ENCODE measurements at places on chromosomes 16 and 17. TPM values are rescaled to one million over a fixed set of nuclear protein-coding genes. Genes with fewer than 3 reads are reported as not detected.

DNA sequence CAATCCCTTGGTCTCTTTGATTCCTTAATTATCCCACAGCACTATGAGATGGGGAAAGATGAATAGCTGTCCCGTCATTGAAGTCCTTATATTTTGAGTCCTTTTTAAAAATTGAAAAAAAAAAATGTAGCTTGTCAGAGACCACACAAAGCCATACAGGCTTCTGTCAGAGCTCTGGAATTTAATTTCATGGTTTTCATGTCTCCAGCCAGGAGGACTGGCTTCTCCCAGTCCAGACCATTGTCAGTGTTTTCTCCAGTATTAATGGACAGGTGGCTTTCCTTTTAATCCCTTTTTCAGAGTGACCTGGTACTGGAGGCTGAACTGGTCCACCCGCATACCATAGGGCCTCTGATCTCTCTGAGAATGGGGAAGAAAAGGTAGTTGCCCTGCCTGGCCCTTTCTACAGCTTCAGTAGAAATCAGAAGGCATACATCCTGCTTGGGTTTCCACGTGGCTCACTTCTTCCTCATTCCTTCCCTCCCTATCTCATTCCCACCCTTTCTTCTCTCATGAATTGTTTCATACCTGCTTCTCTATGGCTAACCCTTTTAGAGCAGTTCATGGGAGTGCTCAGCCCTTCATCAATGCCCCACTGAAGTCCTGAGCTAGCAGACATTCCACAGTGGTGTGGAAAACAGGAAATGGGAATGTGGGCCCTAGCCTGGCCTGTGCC is 29.1 kb downstream of the TRIM16 start:
- DNase-seq, result no peak

FOXF1 gene
- polyA plus RNA-seq, result not detected

DNA sequence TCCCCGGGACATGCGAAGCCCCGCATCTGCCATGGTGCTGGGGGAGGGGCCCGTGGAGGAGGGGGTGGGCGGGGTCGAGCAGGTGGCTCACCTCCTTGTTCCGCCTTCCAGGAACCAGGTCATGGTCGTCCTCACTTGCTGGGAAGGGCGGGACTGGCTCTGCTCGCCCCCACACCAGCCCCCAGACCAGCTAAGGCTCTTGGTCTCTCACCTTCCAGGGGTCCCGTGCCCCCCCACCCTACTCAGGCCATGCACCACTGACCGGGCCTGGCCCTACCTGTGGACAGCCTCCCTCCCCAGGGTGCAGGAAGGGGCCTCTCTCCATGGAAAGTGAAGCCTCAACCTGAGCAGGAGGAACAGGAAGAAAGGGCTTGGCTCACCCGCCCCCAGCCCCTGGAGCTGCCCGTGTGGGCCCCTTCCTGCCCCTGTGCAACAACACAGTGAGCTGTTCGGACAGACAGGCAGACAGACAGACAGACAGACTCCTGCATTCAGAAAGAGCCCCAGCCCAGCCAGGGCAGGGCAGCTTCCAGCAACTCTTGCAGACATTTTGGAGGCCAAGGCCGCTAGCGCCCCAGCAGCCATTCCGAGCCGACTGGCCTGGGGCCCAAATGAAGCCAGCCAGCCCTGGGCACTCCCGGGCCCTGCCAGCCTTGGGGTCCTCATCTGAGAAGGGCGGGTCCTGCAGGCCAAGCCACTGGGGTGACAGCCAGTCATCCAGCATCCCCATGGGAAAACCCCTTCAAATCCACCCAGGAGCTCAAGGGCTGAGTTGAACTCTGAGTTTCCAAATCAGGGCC is 8.1 kb upstream of the KREMEN2 start:
- no peak for DNase-seq

ZNF500 gene
- 8.7 TPM for polyA plus RNA-seq

SSTR5 gene
- not detected for polyA plus RNA-seq

- DNase-seq, result no peak
These were observed 2.9 kb upstream of the CLDN9 start for GRCh38 chr16:3009568-3010390.

DLX4 gene
- polyA plus RNA-seq, result 0.20 TPM

NPB gene
- polyA plus RNA-seq, result 0.42 TPM

DNA sequence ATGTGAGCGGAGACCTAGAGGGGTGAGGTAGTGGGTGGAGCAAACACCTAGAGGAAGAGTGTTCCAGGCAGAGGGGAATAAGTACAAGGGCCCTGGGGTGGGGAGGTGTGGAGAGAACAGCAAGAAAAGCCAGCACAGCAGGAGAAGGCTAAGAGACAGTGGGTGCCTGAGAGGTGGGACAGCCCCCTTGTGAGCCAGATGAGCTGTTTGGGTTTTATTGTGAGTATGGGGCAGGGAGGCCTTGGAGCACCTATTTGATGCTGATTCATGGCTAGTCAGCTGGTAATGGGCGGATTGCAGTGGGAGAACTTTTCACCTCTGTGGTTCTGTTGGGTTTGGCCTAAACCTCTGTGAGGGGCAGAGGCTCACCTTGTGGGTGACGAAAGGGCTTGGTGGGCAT is 68.4 kb downstream of the ABCC1 start:
- no peak for DNase-seq

DNA sequence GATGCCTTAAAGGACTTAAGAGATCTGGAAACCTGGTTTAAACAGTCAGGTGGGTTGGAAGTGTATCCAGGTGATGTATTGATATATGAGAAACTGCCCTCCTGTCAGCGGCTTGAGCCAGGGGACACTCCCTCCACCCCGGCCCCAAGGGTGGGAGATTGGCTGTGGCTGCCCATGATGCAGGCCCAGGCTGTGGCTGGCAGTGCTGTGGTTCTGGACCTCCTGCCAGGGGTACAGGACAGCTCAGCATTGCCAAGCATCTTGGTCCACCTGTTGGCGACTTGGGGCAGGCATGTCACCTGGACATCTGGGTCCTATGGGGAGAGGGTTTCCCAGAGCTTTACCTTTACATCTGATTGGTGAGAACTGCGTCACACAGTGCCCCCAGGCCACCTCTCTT is 201.0 kb downstream of the SPECC1 start:
- DNase-seq, result no peak

GRCh38 chr17:47882247-47882646 is 13.8 kb upstream of the SP2 start:
- no peak for DNase-seq

CES5A gene
- polyA plus RNA-seq, result not detected

DNA sequence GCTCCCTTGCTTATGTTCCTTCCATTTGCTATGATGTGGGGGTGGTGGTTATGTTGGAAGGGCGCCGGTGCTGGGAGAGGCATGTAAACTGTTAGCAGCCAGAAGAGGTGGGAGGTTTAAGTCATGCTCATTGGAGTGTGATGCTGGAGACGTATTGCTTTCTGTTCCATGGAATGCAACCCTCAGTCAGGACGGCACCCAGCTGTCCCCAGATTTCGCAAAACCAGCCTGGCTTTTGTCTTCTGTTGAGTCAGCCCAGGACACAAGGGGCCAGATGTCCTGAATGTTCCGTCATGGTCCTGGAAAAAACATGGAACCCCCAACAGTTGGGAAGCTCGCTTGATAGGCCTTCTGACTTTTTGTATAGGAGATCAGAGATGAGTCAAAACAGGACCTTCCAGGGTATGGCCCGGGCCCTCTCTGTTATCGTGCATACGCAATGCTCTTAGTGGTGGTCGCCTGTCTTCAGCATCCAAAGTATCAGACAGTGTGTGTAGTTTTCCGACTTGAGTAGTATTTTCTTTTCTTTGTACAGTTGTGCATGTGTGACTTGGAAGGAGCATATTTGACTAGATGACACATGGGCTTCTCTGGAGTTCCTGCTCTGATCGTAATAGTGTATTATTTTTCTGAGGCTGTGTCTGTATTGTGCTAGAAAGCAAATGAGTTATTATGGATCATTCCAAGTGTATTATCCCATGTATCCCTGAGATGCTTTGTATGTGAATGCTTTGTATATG is 201.9 kb downstream of the SNX29 start:
- DNase-seq, result no peak

GPR179 gene
- 0.38 TPM for polyA plus RNA-seq

TRIM25 gene
- 11.5 TPM for polyA plus RNA-seq

DNA sequence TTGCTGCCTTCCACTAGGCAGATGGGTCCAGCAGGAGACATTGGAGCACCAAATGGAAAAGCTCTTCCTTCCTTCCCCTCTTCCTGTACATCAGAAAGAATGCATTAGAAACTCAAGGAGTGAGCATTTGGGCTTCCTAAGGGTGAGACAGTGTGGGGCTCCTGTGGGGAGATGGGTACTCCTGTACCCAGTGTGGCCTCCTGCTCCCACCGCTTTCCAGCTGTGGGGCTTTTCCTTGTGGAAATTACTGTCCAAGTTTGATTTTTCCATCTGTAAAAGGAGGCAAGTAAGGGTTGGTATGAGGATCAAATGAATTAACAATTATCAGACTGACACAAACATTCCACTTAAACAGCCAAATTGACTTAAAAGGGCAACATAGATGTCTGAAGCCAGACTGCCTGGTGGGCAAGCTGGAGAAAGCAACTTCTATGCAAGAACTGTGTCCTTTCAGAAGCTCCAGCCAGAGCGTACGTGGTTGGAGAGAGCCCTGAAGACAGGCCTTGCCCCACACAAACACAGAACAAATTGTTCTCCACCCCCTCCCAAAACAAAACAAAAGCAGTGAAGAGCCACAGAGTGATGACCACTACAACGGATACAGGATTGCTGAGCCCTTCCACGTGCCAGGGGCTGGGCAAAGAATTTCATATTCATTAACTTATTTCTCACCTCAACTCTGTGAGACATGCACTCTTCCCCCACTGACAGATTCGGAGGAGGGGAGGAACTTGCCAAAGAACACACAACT is 23.1 kb upstream of the ALDH3A1 start:
- DNase-seq, result no peak

DNA sequence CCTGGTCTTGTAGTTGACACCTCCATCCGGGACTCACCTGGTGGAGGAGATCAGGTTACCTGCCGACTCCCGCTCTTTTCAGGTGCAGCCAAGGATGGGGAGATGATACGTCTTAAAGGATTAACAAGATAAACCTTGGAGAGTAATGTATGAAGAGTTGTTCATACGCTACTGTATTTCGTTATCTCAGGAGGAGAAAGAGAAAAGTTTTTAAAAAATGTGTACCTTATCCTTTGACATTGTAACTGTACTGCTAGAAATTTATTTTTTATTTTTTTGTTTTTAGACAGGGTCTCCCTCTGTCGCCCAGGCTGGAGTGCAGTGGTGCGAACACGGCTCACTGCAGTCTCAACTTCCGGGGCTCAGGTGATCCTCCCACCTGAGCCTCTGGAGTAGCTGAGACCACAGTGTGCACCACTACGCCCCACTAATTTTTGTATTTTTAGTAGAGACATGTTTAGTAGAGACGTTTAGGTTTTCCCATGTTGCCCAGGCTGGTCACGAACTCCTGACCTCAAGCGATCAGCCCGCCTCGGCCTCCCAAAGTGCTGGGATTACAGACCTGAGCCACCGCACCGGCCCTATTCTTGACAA is 764 bp upstream of the SMURF2 start:
- no peak for DNase-seq

GRCh38 chr17:34610506-34610905 is 31.1 kb downstream of the TMEM132E start:
- DNase-seq, result no peak

DNA sequence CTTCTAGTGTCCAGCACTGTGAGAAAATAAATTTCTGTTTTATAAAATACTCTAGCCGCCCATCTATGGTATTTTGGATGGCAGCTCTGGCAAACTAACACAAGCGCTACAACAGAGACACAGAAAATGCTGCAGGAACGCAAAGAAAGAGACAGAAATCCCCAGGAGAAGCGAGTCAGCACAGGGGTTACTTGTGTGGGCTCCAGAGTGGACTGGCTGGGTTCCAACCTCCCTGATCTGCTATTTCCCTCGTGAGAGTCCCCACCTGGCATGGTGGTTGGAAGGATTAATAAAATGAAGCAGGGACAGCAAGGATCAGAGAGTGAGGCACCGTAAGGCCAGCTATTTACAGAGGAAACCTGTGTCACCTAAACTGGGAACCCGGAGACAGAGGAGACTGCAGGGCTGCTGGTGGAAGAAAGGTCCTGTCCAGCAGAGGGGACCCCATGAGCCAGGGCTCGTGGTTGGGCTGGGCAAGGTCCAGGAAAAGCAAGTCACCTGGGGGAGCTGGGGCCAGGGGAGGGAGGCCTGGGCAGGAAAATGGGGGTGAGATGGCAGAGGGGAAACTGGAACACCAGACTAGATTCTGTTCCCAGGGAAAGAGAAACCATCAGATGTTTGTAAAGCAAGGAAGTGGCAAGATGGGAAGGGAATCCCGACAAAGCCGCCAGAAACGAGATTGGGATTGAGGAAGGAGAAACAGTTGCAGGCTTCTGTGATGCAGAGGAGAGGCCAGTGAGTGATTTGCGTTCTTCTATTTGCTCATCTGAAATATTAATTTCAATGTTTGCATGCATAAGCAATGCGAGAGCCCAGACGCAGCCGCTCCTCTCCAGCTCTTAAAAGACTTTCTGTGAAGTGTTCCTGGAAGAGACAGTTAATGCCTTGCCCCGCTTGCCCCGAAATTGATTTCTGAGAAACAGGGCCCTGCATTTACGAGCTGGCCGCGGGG is 63.0 kb upstream of the TEKT3 start:
- no peak for DNase-seq

KRT33A gene
- polyA plus RNA-seq, result not detected

DNA sequence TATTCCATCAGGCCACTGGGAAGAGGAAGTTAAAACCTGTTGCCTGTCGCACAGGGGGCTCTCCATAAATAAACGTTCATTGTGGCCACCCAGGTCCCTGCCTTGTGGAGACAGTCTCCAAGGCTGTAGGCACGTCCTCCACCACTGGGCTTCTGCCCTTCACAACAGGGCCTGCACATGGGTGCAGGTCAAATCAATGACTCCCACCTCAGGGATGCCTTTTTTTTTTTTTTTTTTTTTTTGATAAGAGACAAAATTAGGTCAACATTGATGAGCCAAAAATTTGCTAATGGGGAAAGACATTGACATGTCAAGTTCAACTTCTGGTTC is 12.6 kb upstream of the SLC12A3 start:
- no peak for DNase-seq

PRR35 gene
- polyA plus RNA-seq, result 0.14 TPM

RABEP2 gene
- polyA plus RNA-seq, result 13.2 TPM

TEKT5 gene
- 0.20 TPM for polyA plus RNA-seq

GRCh38 chr17:47894498-47895346 is 1.3 kb upstream of the SP2 start:
- DNase-seq, result no peak

TNFRSF13B gene
- polyA plus RNA-seq, result 0.13 TPM

DNA sequence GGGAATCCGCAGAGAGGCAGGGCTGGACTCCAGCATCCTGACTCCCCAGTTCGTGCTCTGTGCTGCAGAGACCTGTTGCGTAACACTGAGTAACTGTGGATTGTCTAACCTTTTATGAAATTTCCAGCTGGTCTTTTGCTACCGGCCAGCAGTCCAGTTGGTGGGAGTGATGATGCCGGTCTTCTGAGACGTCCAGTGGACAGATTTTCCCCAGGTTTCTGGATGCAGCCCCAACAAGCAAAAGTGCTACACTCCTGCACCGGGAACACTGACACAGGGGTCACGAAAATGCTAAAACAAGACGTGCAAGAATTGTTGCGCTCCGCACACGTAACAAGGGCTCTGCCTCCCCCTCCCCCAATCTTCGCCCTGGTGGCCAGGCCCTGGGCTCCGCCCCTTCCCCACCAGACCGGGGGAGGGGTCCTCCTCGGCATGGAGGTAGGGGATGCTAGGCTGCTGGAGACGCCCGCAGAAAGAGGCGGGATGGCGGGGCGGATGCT is 701 bp upstream of the MRC2 start:
- peak; percentile 86 for DNase-seq

CPNE7 gene
- polyA plus RNA-seq, result 0.43 TPM

CCL14 gene
- polyA plus RNA-seq, result 34.6 TPM

SLC35G6 gene
- 0.15 TPM for polyA plus RNA-seq

IGSF6 gene
- polyA plus RNA-seq, result 3.1 TPM

GRCh38 chr16:88357317-88358022 is 25.3 kb upstream of the ZNF469 start:
- no peak for DNase-seq

ABI3 gene
- 3.4 TPM for polyA plus RNA-seq

MYADML2 gene
- 43.6 TPM for polyA plus RNA-seq

MEIOC gene
- polyA plus RNA-seq, result 1.9 TPM
